ENCODE measurements at places on chromosomes 16 and 17.
A peak's percentile ranks its signal among the peaks of the same experiment; 100 is the strongest.

DNA sequence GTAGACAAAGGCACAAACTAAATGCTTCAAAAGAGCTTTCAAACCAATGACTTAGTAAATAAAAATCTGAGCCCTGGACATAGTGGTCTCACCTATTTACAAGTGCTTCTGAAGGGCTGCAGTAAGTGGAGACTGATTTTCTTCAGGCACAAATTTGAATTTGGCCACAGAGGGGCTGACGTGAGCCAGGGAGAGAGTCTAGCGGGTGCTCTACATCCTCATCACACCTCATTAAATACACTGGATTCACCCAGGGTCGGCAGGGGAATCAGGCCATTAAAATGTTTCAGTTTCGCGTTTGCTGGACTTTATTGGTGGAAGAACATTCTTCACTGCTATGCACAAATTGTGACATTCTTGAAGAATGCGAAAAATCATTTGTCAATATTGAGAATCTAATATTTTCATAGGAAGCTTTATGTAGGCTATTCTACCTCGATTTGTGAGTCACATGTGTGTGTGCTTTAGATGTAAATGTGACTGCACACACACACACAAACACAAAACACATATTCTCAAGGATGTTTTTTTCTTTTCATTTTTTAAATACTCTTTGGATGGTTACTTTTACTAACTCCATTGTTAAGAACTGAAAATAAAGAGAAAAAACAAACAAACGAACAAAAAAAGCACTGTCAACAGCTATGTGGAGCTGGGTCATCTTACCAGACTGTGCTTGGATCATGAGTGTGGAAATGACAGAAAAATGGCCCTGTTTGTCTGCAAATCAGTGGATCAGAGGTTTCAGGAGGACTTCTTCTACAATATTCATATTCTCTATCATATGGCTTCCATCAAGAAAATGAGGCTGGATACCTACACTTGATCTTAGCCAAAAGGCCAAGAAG lies 58.9 kb downstream of the CDH11 start:
- DNase-seq: no peak

DNA sequence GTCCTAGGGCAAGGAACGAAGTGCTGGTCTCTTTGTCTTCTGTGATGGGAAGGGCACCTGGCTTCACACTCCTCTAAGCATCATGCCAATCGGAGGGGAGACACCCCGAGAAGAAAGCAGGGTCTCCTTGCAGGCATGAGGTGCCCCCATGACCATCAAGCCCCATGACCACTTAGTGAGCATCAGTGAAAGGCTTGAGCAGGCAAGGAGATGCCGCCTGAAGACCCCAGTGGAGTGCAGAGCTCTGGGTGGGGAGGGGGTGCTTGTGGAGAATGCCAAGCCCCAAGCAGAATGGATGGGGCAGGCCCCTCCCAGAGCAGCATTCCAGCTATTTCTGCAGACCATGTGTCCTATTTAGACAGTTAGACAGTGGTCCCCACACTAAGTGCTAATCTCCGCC lies 232.7 kb upstream of the TNRC6C start:
- no peak for DNase-seq

DNA sequence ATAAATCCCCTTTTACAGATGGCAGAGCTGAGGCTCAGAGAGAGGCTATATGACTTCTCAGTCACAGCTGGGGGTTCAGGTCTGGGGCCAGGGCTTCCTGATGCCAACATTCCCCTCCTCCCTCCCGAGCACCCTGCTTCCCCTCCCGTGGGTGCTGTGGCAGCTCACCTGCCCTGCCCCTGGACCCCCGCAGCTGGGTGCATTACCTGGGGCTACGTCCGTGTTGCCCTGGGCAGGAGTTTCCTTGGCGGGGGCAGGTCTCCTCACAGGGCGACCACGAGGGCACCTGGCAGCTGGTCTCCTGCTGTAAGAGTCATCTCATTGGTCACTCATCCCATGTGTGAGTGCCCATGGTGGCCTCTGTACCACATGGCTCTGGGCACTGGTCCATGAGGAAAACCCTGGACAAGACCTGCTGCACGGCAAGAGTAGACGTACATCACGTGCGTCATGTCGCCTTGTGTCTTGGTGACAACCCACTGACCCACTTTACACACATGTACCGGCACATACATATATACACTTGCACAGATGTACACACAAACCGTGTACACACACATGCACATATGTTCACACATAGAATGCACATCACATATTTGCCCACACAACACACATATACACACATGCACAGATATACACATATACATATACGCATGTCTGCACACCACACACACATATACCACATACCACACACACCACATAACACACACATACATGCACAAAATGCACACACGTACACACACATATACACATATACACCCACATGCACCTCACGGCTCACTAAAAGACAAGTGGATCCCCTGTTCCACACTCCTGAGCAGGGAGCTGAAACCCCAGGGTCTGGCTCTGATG lies 134.0 kb downstream of the FOXL1 start:
- DNase-seq: no peak

- no peak for DNase-seq
Measured at GRCh38 chr16:1723450-1724147, 17.6 kb downstream of the MAPK8IP3 start.

GRCh38 chr17:10294180-10294579 lies 78.6 kb downstream of the MYH13 start:
- DNase-seq: peak; percentile 26

- no peak for DNase-seq
Measured at GRCh38 chr16:85259832-85260167, 147.5 kb upstream of the CIBAR2 start.

DNA sequence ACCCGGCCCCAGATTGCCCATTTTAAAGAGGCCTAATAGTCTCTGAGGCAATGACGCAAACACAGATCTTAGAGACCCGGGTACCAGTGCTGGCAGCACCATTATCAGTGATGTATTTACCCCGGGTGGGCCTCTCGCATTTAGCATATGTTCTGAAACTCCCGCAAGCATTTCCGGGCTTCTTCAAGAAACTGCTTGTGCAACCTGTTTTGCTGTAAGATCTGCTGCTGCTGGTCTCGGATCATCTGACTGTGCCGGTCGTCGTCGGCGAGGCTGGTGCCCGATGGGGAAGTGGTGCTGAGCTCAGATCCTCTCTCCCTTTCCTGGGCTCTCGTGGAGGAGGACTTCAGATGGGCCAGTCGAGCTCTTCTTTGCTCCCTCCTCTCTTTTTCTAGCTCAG lies 12.5 kb downstream of the CEP295NL start:
- no peak for DNase-seq

- no peak for DNase-seq
Measured at GRCh38 chr16:49502136-49502881, 128.7 kb downstream of the C16orf78 start.

DNA sequence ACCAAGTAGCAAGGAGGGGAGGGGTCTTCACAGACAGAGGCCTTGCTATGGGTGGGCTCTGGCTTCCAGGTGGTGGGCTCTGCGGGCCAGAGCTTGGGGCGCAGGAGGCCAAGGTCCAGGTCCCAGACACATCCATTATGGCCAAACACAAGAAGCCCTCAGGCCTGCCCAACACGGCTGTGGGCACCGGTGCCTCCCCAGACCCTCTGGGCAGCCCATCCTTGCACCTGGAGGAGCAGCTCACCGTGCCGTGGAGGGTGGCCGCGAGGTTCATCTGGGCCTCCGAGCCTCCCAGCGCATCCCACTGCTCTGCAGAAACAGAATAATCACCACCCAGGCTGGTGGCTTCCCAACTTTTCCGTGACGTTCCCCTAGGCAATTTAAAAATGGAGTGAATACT lies 55.9 kb downstream of the TBC1D16 start:
- DNase-seq: no peak

DNA sequence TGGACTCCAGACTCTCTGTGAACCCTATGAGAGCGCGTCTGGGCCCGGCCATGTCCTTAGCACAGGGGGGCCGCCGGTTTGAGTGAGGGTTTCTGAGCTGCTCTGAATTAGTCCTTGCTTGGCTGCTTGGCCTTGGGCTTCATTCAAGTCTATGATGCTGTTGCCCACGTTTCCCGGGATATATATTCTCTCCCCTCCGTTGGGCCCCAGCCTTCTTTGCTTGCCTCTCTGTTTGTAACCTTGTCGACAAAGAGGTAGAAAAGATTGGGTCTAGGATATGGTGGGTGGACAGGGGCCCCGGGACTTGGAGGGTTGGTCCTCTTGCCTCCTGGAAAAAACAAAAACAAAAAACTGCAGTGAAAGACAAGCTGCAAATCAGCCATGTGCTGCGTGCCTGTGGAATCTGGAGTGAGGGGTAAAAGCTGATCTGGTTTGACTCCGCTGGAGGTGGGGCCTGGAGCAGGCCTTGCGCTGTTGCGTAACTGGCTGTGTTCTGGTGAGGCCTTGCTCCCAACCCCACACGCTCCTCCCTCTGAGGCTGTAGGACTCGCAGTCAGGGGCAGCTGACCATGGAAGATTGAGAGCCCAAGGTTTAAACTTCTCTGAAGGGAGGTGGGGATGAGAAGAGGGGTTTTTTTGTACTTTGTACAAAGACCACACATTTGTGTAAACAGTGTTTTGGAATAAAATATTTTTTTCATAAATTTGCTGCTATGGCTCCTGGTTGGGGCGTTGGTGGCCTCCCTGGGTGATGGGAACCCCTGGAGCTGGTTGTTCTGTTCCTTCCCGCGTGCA lies 23.1 kb downstream of the STAT5A start:
- DNase-seq: no peak

DNA sequence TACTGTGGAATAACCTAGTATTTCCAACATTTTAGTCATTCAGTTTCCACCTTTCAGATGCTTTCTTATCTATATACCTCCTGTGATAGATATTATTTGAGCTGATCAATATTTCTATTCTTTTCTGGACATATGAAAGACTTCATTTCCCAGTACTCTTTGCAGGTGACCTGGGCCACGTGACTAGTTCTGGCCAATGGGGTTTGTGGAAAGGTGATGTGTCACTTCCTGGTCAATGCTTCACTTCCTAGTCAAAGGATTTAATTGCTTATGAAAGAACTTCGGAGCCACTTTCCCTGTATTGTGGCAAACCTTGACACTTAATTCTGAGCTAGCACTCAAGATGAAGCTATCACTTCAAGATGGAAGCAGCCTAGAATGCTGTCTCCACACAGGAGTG lies 248.9 kb upstream of the FOXF1 start:
- DNase-seq: peak; percentile 3

GRCh38 chr16:84785843-84786581 lies 33.8 kb upstream of the CRISPLD2 start:
- DNase-seq: no peak

- peak; percentile 68 for DNase-seq
Measured at GRCh38 chr17:45228763-45229539, 7.3 kb downstream of the FMNL1 start.

GRCh38 chr17:11486868-11487310 lies 111.4 kb upstream of the DNAH9 start:
- no peak for DNase-seq

DNA sequence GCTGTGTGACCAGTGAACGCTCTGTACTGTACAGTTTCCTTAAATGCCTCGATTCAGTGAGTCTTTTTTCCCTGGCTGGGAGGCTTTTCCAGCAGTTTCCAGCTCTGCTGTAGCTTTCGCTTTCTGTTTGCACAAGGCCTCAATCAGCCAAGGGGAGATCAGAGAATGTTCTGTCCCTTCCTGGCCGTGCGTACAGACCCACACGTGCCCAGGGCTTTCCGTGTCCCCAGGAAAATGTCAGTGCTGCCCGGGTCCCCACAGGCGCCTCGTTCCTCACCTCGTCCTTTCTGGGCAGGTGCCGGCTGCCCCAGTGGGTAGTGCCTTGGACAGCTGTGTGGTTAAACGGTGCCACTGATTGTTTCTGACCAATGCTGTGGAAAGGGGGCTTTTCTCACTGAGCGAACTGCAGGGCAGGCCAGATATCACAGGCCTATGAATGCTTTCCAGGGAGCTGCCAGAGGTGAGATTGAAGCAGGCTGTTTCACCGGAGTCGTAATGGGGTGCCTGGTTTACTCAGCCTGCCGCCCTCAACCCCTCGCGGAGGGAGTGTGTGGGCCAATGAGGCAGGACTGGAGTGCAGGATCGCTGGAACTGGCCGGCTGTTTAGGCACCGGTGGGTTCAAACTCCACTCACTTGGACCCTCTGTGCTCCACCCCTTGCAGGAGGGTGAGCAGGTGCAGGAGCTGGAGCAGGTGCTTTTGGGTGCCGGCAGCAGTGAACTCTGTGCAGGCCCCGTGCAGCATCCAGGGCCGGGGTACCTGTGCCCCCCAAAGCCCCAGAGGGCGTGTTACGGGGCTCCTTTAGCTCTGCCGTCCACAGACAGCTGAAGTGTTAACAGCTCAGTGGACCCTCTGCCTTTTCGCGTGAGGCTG lies 44.4 kb downstream of the ZNF778 start:
- DNase-seq: no peak

DNA sequence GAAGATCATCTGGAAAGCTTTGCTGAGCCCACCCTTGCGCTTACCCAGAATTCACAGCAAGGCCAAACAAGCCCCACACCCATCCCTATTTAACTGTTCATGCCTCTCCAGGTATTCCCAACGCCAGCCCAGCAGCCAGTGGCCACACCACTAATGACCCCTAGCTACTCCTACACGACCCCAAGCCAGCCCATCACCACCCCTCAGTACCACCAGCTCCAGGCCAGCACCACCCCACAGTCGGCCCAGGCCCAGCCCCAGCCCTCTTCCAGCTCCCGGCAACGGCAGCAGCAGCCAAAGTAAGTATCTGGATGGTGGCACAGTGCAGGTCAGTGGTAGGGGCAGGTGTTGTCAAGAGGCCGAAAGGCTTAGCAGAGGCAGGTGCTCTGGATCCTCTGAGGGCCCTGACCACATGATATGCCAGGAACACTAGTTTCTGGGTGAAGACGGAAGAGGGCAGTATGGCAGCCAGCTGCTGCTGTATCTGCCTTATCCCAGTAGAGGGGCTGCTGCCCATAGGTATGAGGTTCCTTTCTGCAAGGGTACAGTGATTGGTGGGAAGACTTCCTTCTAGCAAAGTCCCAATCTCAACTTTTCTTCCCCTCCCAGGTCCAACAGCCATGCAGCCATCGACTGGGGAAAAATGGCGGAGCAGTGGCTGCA lies 10.7 kb downstream of the PROCA1 start:
- DNase-seq: no peak

DNA sequence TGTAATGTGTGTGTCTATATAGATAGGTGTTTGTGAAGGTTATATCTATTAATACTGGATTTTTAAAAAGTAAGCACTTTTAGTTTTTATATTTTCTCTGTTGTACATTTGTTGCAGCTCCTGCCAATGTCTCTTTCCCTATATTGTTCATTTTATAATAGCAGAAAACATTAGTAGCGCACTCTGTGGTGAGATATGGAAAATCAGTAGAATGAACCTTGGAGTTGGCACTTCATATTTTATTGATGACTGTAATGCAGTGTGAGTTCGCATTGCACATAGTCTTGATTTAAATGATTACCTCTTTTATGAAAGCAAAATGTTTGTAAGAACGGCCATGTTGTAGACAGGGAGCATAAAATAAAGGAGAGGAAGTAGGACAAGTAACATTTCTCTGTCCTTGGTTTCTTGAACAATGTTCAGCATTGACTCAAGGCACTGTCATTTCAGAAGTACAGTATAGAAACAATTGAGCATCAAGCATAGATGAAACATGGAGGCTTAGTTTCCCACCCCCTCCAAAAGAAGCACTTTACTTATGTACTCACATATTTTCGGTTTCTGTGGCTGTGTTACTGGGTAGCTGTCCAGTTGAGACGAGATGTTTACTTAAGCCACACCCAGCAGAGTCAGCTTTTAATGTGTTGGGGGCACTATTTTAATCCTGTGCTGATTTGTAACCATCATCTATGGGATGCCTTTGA lies 74.0 kb downstream of the TANC2 start:
- DNase-seq: no peak

- no peak for DNase-seq
Measured at GRCh38 chr16:10888320-10888937, 11.4 kb downstream of the CIITA start.

GRCh38 chr16:89041571-89042481 lies 51.8 kb upstream of the ACSF3 start:
- no peak for DNase-seq

All from GM12878 (cell line).